ENCODE measurements at places on chromosomes 11 and 22. TPM values are rescaled to one million over a fixed set of nuclear protein-coding genes. Genes with fewer than 3 reads are reported as not detected.

DNA sequence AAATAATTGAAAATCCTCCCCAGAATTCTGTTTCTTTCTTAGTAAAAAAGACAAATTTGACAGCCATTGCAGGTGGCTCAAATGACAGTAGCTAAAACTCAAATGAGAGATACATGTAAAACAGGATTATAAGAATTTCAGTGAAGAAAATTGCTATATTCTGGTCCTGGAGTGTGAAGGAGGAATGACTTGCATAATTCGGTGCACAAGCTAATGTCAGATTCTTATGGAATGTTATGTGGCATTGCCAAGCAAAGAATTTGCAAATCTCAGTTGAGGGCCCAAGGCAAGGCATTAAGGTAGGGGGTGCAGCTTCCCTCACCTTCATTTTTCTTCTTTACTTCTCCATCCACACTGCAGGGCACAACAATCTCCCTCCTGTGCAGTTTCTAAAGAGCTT is 35.4 kb downstream of the RAB38 start:
- no peak for DNase-seq

GRCh38 chr11:128776424-128777284 is 82.8 kb downstream of the FLI1 start:
- no peak for DNase-seq

GRCh38 chr11:68071281-68072048 is 32.6 kb downstream of the TCIRG1 start:
- no peak for DNase-seq

DNA sequence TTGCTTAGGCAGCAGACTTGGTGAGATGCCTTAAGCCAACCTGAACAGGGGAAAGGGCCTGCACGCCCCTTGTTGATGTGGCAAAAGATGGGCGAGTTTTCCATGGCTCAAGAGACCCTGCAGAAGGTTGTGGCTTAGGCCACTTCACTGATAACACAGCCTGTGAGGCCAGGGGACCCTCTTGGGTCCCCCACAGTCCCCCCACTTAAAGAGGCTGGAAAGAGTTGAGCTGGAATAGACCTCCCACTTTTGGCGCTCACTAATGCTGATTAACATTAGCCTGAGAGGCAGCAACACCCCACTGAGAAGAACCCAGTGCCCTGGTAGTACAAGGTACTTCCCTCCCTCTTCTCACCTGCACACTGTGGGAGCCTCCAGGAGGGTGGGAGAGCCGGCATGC is 107.5 kb downstream of the TRIM29 start:
- DNase-seq: no peak

GRCh38 chr11:87803748-87804147 is 371.5 kb downstream of the RAB38 start:
- no peak for DNase-seq

TTC28 gene
- total RNA-seq: 102 TPM

MRGPRE gene
- total RNA-seq: 1.1 TPM

Measured in sigmoid colon (tissue), 7 donors.